Activated CD8-positive, alpha-beta T cell treated with anti-CD3 and anti-CD28 coated beads, Interleukin-2, amount 10 ng/mL, durations not matched to agents 7 days and 5 days (primary cell): ENCODE measurements at places on chromosomes 5 and 9.
A peak's percentile ranks its signal among the peaks of the same experiment; 100 is the strongest.

DNA sequence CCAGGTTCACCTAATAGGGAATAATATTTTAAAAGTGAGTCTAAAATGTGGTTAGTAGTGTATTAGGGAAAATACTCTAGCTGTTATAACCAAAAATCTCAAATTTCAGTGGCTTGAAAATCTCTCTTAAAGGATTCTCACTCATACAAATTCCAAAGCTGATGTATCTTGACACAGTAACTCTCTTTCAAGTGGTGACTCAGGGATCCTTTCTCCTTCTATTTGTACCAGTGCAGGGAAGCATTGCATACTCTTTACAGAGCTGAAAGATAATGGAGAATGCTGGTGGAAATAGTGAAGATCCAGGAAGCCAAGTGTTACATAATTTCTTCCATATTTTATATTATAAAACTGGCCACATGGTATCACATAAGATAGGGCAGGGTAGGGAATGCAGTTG, 560.2 kb upstream of the CDH9 start:
- DNase-seq, result no peak

DNA sequence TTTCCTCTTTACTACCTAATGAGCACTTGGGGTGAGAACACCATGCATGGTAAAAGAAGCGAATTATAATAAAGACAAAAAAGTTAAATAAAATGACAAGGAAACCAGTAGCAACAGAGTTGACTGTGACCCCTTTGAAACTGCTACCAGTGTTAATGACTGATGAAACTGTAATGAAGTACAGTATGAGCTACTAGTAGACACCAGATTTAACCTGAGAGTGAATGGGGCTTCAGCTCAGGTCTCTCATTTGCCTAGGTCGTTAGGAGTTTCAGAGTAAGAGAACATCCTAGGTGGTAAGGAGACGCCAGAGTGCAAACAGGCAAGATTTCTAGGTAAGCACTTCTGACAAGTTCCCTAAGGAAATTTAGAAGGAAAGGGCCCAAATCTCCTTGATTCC, 346.4 kb downstream of the BNC2 start:
- no peak for DNase-seq

DNA sequence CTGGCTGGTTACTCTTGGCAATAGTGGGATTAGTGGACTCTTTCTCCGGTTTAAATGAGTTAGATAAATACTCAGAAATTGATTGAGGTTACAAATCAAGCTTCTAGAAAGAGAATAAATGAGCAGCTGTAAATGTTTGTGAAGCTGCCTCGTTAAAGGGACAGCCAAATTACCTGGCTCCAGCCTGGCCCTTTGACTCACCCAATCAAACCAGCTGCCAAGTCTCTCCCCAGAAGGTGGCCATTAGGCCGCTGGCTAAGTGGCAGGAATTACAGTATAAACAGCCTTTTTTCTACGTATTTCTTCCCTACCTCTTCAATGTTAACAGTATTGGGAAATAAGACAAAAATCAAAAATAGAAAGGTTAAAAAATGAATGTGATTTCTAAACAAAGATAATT, 46.0 kb upstream of the SRFBP1 start:
- DNase-seq, result no peak

- no peak for DNase-seq
Observed at GRCh38 chr9:10700291-10700690, 87.5 kb upstream of the PTPRD start.

GRCh38 chr5:127367029-127367428, 76.4 kb downstream of the MEGF10 start:
- no peak for DNase-seq

- DNase-seq, result no peak
Observed at GRCh38 chr5:171840066-171840465, 54.4 kb downstream of the SMIM23 start.

- peak; percentile 68 for DNase-seq
Observed at GRCh38 chr5:113606298-113607134, 93.0 kb downstream of the YTHDC2 start.

DNA sequence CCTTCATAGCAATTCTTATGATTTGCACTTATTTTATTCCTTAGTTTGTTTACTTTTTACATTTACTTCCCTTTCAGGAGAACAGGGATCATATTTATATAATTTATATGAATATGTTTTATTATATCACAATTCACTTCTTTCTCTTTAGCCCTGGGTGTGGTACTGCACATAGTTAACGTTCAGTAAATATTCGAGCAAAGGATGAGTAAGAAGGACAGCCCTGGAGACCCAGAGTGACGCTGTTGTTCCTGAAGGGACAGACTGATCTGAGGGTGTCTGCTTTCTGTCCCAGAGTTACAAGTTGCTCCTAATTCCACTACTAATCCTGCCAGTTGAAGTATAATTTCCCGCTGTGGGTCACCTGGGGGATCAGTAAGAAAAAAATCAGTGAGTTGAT, 366.1 kb downstream of the DMRT2 start:
- DNase-seq, result no peak

GRCh38 chr9:5326893-5327548, 12.7 kb downstream of the RLN1 start:
- DNase-seq, result peak; percentile 76

GRCh38 chr5:95652849-95653248, 6.3 kb downstream of the RFESD start:
- no peak for DNase-seq

- DNase-seq, result no peak
Observed at GRCh38 chr9:6106711-6107339, 91.4 kb upstream of the RANBP6 start.

GRCh38 chr5:36026706-36027465, 35.7 kb upstream of the UGT3A1 start:
- DNase-seq, result no peak

DNA sequence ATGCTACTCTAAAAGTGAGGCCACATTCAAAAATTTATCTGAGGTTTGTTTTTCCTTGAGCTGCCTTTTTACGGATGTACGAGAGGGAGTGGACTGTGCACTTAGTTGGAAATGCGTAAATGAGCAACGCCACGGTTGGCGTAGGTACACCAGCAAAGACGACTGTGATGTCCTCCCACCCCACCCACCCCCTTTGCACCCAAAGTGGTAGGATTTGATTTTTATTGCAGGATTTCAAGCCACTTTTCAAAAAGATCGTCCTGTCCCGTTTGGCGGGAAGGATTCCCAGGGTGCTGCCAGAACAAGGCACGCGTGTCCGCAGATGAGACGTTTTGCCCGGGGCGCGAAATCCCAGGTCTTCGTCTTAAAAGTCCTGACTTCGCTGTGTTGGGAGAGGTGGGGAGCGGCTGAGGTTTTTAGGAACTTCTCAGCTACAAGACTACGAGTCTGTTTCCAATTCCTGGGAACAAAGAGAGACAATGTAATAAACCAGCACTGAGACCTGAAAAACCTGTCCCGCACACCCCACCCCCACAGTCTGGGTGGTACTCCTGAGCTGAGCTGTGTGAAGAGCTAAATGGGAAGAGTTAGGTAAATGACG, 1.0 kb upstream of the TLE1 start:
- no peak for DNase-seq

GRCh38 chr5:170434966-170435605, 45.9 kb upstream of the KCNMB1 start:
- peak; percentile 64 for DNase-seq

DNA sequence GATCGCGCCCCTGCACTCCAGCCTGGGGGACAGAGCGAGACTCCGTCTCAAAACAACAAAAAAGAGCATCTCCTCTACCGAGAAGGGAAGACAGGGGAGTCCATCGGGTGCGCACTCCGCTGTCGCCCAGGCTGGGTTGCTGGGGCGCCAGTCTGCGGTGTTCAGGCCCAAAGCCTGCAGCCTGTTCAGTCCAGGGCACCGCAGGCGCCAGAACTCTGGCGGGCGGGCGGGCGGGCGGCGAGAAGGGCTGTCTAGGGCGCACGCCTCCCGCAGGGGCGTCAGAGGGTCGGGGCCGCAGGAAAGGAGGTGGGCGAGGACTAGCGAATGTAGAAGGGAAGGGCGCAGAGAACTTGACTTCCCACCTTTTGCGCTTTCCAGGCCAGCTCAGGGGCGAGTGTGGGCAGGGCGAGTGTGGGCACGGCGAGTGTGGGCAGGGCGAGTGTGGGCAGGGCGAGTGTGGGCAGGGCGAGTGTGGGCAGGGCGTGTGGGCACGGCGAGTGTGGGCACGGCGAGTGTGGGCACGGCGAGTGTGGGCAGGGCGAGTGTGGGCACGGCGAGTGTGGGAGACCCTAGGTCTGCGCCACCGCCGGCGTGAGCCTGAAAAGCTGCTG, 10.5 kb downstream of the PROP1 start:
- no peak for DNase-seq

DNA sequence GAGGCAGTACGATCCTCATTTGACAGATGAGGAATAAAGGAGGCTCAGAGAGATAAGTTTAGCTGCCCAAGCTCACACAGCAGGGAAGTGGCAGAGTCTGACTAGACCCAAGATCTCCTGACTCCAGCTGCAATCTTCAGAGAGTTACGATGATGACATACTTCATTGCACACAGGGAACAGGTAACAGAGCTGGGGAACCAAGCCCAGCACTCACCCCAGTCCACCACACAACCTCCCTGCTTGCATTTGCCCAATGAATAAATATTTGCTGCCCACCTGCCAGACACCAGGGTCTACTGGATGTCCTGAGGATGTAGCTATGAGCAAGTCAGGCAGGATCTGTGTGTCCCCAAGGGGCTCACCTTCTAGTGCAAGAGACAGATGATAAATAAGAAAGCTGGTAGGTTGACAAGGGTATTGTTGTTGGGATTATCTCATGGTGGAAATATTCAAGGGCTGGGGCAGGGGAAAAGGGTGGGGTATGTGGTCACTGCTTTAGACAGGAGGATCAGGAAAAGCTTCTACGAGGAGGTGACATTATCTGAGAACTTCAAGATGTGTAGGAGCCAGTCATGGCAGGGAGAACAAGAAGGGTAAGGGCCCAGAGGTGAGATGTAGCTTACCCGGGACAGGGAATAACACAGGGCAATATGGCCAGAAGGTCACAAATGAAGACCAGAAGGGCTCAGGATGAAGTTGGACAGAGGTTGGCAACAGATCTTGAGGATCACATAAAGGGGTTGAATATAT, 28.6 kb upstream of the CPEB4 start:
- no peak for DNase-seq

DNA sequence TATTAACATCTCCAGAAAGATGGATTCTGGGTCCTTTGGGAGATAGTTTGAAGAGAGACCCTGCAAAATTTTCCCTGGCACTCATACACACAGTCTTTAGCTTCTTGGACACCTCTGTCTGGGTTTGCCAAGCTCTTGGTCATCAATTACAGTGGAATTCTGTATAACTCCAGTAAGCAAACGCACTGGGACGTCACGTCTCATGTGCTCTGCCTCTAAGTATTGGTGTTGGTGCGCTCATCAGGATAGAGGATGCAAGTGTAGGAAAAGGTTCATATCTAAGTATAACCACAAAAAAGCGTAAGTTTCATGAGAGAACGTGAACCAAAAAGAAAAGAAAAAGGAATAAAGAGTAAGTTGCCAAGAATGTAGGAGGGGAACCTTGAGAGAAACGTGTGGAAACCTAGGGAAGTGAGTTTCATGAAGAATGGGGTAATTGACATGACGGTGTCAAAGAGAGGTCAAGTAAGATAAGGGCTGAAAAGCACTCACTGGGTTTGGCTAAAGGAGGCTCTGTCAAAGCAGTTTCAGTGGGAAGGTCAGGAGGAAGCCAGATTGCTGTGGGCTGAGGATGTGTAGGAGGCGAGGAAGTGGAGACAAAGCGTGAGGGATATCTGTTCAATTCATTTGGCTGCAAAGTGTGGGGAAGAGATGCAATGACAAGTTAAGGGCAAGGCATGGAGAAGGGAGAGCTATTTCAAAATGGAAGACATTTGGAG, 92.7 kb downstream of the RAD23B start:
- DNase-seq, result no peak

- DNase-seq, result no peak
Observed at GRCh38 chr5:73229271-73229670, 56.3 kb downstream of the TMEM174 start.

GRCh38 chr5:100890461-100891008, 12.5 kb downstream of the ST8SIA4 start:
- no peak for DNase-seq
